ENCODE measurements at places on chromosomes 16 and 17.
A peak's percentile ranks its signal among the peaks of the same experiment; 100 is the strongest.

GRCh38 chr16:50273888-50274325, 7.6 kb downstream of the ADCY7 start:
- no peak for DNase-seq

GRCh38 chr16:49846800-49847199, 9.1 kb downstream of the ZNF423 start:
- DNase-seq = no peak

DNA sequence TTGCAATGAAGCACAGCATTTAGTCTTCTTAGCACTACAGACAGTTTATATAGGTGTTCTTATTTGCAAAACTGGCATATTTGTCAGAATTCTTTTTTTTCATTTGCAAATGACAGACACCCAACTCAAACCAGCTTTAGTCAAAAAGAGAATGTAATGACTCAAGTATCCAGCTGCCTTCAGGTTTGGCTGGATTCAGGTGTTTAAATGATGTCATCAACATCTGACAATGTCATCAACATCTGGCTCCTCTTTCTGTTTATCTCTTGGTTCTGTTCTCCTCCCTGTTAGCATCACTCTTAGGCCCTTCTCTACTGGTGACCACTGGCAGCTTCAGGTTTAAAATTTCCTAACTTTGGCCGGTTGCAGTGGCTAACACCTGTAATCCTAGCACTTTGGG, 18.9 kb downstream of the TMC5 start:
- DNase-seq = no peak

- DNase-seq = no peak
Observed at GRCh38 chr17:38403491-38403890, 24.8 kb upstream of the ARHGAP23 start.

DNA sequence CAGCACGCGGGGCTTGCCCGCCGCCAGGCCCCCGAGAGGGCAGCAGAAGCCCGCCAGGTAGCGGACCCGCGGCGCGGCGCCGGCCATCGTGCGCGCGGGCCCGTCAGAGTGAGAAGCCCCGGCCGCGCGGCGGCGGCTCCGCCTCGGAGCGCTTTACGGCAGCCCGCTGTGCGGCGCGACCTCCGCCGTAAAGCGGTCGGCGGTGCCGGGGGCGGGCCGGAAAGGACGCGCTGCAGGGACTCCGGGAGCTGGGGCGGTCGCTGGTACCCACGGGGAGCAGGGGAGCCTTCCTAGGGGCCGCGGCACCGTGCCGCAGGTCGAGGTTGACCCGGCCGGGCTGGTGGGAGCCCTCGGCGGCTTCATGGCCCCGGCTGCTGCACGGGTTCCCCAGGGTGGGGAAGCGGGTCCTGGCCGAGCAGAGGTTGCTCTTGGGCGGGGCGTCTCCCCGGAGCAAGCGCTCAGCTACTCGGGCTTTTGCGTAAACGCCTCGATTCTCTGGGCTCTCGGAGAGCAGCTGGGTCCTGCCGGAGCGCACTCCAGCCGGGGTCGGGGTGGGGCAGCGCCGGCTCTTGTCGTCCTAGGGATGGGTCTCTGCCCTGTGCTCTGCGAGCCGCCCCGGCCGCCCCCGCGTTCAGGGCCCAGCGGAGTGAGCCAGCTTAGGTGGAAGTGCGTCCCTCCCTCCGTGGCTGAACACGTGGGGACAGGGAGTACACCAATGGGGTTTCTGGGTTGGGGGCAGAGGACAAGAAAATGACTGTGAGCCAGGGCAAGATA, at the start of gene FAAP100:
Gene FAAP100, minus strand, starts transcription at position 110 of the 774 bp plus-strand sequence. Its CDS starts 23 bp downstream, at position 87.
- DNase-seq = peak; percentile 50

GRCh38 chr17:33640629-33641028, 347.5 kb upstream of the ASIC2 start:
- DNase-seq = no peak

GRCh38 chr17:76018340-76018680, 8.8 kb downstream of the EVPL start:
- DNase-seq = no peak

- DNase-seq = no peak
Observed at GRCh38 chr16:89123831-89124100, 30.1 kb downstream of the ACSF3 start.

- no peak for DNase-seq
Observed at GRCh38 chr16:677316-678190, 2.1 kb downstream of the RHBDL1 start.

GRCh38 chr17:37538981-37539659, 49.4 kb downstream of the DUSP14 start:
- no peak for DNase-seq

DNA sequence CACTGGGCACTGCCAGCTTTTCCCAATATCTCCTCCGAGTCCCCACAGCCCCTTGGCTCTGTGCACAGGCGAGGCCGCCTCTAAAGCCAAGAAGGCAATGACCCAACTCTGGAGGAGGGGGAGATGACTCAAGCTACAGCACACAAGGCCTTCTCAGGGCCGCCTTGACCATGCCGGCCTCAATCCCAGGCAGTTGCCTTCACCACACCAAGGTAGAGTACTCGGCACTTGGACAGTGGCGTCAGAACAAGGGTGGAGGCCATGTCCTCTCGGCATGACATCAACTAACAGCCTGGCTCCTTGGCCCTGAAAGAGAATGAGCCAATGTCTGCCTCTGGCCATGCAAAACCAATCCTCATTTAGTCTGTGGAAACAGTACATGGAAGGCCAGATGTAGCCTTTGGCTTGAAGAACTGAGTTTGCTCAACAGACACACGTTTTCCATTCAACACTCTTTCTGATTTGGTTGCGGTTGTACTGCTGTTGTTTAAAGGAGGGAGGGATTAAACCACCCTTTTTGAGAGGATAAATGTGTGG, 139.6 kb downstream of the XYLT1 start:
- no peak for DNase-seq

DNA sequence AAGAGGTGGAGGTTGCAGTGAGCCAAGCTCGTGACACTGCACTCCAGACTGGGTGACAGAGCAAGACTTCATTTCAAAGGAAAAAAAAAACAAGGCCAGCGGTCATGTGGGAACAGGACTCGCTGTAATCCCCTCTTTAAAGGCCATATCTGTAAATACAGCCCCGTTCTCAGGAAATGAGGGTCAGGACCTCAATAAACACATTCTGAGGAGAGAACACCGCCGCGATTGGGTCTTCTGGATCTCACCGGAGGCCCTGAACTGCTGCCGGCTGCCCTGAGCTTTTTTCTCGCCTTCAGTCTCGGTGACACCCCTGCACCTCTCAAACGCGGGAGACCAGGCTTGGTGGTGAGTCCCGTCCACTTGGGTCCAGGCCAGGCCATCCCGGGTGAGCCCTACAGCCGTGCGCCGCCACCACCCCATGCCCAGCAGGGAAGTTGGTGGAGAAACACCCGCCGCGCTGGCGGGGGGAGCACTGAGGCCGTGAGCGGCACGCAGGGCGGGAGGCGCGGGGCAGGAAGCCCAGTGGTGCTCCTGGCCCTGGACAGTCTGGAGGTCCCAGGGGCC, 28.4 kb downstream of the SLC25A10 start:
- no peak for DNase-seq

- DNase-seq = peak; percentile 37
Observed at GRCh38 chr16:23801378-23801777, 34.4 kb upstream of the PRKCB start.

GRCh38 chr17:58369214-58370031, 17.4 kb upstream of the SUPT4H1 start:
- no peak for DNase-seq

All from C1 segment of cervical spinal cord (tissue), 14 donors.